ENCODE measurements at places on chromosomes 4 and X.

GRCh38 chrX:16839219-16839851, 30.8 kb downstream of the RBBP7 start:
- no peak for DNase-seq

- DNase-seq = no peak
Measured at GRCh38 chr4:72938516-72938915, 131.0 kb downstream of the COX18 start.

GRCh38 chrX:155766321-155766720, 114.8 kb upstream of the VAMP7 start:
- DNase-seq = no peak

GRCh38 chr4:42501624-42502401, 104.5 kb downstream of the SHISA3 start:
- no peak for DNase-seq

DNA sequence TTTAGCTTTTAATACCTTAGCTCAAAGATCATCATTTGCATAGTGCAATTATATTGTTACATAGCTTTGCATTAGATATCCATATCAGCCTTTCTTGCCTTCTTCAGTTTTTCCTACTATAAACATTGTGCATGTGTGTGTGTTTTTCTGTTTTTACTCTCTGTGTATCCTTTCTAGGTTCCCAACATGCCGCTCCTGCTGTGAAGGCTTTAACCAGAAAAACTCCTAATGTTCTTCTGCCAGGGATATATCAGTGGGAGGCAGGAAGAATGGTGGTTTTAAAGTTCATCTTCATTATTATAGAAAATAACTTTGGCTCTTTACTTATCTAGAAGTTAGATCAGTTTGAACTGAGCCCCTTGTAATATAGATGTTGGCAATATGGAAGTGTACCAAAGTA, 61.2 kb downstream of the CPE start:
- DNase-seq = no peak

GRCh38 chrX:147735364-147735763, 176.4 kb upstream of the FMR1 start:
- no peak for DNase-seq
